Right renal cortex interstitium (tissue), 3 donors: ENCODE measurements at places on chromosomes 12 and 14. TPM values are rescaled to one million over a fixed set of nuclear protein-coding genes. Genes with fewer than 3 reads are reported as not detected.

Gene HSPB8
- polyA plus RNA-seq: 7.0 TPM

Gene AMDHD1
- polyA plus RNA-seq: 1.4 TPM

Gene KRR1
- polyA plus RNA-seq: 98.5 TPM

Gene HSP90AA1
- 902 TPM for polyA plus RNA-seq

Gene TCL1B
- 0.28 TPM for polyA plus RNA-seq

Gene RGS6
- polyA plus RNA-seq: 1.4 TPM

Gene DBX2
- polyA plus RNA-seq: 0.11 TPM

Gene MIPOL1
- polyA plus RNA-seq: 11.4 TPM

Gene VPS29
- polyA plus RNA-seq: 152 TPM

Gene NINJ2
- polyA plus RNA-seq: 1.6 TPM

Gene WNT5B
- polyA plus RNA-seq: 5.3 TPM

Gene TRHDE
- 28.4 TPM for polyA plus RNA-seq

Gene TRIM9
- 2.1 TPM for polyA plus RNA-seq

Gene CTSG
- polyA plus RNA-seq: 0.93 TPM

Gene OR10P1
- not detected for polyA plus RNA-seq

Gene NEUROD4
- polyA plus RNA-seq: not detected

Gene PTGDR
- polyA plus RNA-seq: 0.18 TPM

Gene FOXN4
- polyA plus RNA-seq: 1.8 TPM

Gene SPRING1
- polyA plus RNA-seq: 32.0 TPM

Gene TOMM20L
- 1.1 TPM for polyA plus RNA-seq
